Naive thymus-derived CD4-positive, alpha-beta T cell (primary cell): ENCODE measurements at places on chromosomes 1 and 21.

DNA sequence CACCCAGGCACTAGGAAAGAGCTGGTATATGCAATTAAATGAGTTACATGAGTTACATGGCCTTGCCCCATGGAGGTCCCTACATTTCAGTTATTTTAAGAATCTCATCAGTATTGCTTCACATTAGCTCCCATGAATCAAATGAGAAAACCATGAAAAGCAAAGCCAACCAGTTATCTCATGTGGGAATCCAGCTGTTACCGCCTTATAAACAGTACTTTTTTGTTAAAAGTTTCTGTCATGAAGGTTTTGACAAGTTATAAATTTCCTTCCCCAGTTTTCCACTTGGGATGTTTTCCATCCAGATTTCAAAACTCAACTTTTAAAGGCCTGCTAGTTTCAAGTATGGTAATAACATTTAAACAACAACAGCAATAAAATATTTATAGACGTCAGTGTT is 544.8 kb downstream of the NUF2 start:
- no peak for DNase-seq

DNA sequence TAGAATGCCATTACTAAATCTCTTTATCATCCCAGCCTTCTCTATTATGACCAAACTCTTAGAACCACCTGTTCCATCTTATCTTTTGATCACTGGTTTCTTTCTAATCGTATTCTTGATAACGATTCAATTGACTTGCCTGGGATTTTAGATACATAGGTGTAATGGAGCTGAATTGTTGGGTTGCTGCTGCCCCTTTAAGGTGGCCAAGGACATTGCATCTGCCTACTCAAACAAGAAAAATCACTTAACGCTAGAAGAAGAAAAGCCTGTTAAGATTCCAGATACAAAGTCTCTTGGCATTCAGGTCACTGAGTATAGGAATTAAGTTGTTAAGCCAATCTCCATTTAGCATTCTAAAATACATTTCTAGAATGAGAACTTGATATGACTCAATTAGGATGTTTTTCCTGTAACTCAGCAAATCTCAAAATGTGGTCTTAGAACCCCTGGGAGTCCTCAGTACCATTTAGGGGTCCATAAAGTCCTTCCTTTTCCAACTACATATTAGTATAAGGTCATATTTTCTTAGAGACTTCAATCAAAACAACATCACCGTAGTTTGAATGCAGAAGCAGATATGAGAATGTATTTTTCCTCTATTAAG is 12.4 kb downstream of the NEXN start:
- DNase-seq, result no peak

- no peak for DNase-seq
Measured at GRCh38 chr1:229863651-229864545, 203.1 kb upstream of the GALNT2 start.

DNA sequence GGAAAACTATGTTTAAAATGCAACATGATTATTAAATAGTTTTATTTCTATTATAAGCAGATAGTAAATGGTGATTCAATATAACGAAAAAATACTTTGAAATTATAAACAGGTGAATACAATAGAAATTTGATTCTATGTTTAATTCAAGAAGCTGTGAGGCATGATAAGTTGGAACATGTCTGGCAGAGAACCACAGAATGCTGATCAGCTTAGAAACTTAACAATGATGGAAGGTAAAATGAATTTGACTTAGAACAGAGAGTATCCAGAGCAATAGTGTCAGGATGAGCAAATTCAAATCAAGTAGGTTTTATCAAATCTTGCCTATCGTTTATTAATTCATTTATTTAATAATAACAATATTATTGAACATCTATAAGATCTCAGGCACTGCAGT is 83.4 kb upstream of the ADGRL4 start:
- no peak for DNase-seq
